Karpas-422 (cell line): ENCODE measurements at places on chromosomes 2 and 18.

- H3K27me3 ChIP-seq: no peaks in the 10 kb centered on the region
- H3K36me3 ChIP-seq: no peaks in the 10 kb centered on the region
- H3K4me3 ChIP-seq: no peak overlapping the region
- H3K4me1 ChIP-seq: peaks cover 6% of the 10 kb centered on the region
Measured at GRCh38 chr2:26938399-26939118, 31.9 kb upstream of the MAPRE3 start.

- H3K4me1 ChIP-seq: no peaks in the 10 kb centered on the region
- no peak for DNase-seq
- no peaks in the 10 kb centered on the region for H3K36me3 ChIP-seq
- H3K27ac ChIP-seq: no peak overlapping the region
- H3K4me3 ChIP-seq: no peak overlapping the region
Measured at GRCh38 chr2:21288299-21288698, 164.5 kb downstream of the TDRD15 start.

DNA sequence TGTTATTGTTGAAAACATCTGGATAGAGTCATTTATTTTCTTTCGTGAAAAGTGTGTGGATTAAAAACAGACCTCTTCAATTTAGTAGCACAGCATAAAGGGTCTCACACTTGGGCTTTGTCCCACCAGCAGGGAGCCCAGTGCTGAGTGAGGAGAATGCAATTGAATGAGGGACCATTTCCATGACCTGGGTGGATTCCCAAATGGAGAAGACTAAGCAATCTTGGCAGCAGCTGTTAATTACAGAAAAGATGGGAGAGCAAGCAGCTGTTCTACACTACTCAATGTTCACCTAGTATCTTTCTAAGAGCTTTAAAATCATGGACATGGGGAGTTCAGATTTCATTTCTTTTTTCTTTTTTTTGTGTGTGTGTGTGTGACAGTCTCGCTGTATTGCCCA, 121.8 kb upstream of the FN1 start:
- peaks cover 43% of the 10 kb centered on the region for H3K4me1 ChIP-seq
- no peak overlapping the region for H3K4me3 ChIP-seq
- 0 out of 2 replicates have a peak, but pooled peaks cover 3% of the 10 kb centered on the region for H3K27me3 ChIP-seq
- H3K36me3 ChIP-seq: no peaks in the 10 kb centered on the region; the same call in 1 of the 2 replicates
- DNase-seq: no peak

DNA sequence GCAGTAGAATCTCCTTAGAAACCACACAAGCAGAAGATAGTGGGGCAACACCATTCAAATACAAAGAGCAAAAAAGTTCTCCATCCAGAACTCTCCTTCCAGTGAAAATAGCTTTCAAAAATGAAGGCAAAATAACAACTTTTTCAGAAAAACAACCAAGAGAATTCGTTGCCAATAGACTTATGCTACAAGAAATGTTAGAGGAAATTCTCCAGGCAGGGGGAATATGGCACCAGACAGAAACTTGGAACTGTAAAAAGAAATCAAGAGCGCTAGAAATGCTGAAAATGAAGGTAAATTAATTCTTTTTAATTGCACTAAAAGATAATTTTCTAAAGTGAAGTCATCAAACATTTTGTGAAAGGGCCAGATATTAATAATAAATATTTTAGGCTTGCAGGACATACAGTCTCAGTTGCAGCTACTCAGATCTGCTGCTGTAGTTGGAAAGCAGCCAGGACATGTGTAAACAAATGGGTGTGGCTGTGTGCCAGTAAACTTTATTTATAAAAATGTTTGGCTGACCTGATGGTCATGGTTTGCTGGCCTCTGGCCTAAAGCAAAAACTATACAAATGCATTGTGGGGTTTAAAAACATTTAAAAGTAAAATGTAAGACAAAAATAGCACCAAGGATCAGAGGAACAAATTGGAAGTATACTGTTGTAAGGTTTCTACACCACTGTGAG, 73.7 kb upstream of the TGFA start:
- no peak for DNase-seq
- H3K4me1 ChIP-seq: no peaks in the 10 kb centered on the region
- H3K27me3 ChIP-seq: no peaks in the 10 kb centered on the region
- H3K36me3 ChIP-seq: no peaks in the 10 kb centered on the region
- no peak overlapping the region for H3K27ac ChIP-seq
- no peak overlapping the region for H3K4me3 ChIP-seq

DNA sequence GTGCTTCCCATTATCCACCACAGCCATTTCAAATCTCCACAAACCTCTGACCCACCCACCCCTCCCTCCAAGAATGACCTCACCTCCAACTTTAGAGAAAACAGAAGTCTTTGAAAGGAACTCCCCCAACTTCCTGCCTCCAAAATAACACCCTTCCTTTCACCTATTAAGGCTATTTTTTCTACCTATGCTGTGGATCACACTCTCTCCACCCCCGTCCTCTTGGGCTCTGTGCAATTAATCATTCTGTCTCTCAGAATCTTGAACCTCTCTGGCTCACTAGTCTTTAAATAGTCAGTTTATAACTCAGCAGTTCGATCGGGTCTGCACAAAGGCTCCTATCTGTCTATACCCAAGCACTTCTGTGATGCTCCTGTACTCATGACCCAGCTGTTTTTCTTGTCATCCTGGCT, 37.3 kb upstream of the XPO1 start:
- no peaks in the 10 kb centered on the region for H3K27me3 ChIP-seq
- no peaks in the 10 kb centered on the region for H3K36me3 ChIP-seq
- no peaks in the 10 kb centered on the region for H3K4me1 ChIP-seq

GRCh38 chr2:133287709-133288108, 280.6 kb downstream of the NCKAP5 start:
- H3K4me1 ChIP-seq: no peaks in the 10 kb centered on the region
- no peak overlapping the region for H3K4me3 ChIP-seq
- no peaks in the 10 kb centered on the region for H3K27me3 ChIP-seq

- H3K27me3 ChIP-seq: no peaks in the 10 kb centered on the region
- H3K4me1 ChIP-seq: peaks cover 11% of the 10 kb centered on the region
- H3K27ac ChIP-seq: no peak overlapping the region
- peaks cover 15% of the 10 kb centered on the region for H3K36me3 ChIP-seq
Measured at GRCh38 chr2:113976277-113976928, 86.5 kb downstream of the ACTR3 start.

DNA sequence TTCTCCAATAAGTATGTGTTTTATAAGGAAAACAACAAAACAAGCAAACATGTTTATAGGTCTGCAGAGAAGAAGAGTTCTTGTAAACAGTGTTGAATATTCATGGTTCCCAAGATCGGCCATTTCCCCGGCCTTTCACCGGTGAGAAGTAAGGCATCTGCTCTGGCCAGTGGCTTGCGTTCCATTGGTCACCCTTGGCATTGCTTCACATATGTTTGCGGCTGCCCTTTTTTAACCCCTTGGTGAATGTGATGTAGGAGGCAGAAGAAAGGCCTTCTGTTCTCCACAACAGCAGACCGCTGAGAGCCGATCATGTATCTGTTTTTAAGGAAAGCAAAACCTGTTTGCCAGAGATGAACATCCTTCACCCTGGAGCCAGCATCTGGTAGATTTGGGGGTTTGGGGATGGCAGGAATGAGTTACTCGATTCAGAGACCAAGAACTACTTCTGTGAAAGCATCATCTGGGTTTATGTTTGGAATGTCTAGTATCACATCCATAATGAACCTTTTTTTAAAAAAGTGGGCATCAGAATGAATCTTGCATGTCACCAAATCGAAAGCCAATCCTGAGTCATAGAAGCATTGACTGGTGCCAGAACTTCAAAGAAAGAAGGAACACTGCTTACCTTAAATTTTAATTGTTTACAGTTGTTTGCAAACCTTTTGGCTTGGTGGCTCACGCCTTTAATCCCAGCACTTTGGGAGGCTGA, 112.3 kb downstream of the AGAP1 start:
- no peak overlapping the region for H3K27ac ChIP-seq
- H3K4me1 ChIP-seq: no peaks in the 10 kb centered on the region
- no peak for DNase-seq
- no peaks in the 10 kb centered on the region for H3K36me3 ChIP-seq

DNA sequence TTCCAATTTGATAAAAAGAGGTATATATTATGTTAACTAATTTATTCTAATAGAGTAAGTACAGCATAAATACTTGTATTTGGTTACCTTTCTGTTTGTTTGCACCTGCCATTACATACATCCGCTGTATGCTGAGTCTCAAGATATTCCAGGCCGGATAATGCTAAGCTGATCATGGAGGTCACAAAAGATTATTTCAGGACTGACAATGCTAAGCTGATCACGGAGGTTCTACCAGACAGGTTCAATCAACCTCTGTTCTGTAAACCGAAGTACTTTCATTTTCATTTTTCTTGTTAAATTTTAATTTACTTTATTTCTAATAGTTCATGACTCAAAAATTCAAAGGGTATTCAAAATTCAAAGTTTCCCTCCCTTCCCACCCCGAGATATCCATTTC, 31.1 kb downstream of the PNO1 start:
- peak overlapping the region; percentile 19; the same call in 1 of the 2 replicates for H3K27ac ChIP-seq
- no peaks in the 10 kb centered on the region for H3K27me3 ChIP-seq
- no peak overlapping the region for H3K4me3 ChIP-seq
- no peak for DNase-seq
- peaks cover 58% of the 10 kb centered on the region for H3K4me1 ChIP-seq

DNA sequence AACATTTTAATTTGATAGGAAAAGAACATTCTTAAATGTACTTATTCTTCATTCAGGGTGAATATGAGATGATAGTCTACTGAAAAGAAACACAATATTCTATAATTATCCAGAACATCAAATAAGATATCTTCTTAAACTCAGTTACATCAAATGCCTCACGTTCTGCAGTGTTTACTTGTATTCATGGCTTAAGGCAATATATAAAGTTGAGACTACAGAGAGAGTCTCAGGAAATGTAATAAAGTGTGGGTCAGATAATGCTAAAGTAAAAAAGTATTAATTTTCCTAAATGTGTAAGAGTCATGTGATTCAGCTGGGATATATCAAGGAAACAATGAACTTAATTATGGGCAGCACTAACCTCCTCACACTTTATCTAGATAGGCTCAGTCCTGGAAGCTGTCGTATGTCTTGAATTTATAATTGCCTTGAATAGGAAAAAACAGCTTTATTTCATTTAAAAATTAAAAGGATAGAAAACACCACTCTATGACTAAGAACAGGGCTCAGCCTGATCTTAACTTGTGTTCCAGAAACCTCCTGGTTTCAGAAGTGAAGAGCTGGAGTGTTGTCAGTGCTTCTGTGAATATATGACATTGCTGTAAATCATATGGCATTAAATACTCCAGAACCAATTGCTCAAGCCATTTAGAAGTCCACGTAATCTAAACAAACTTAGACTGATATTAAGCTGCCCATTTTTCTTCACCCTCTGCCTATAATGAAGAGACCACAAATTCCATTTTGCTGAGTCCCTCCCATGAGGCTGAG, 240.2 kb downstream of the FSIP2 start:
- no peaks in the 10 kb centered on the region for H3K4me1 ChIP-seq
- DNase-seq: no peak
- no peaks in the 10 kb centered on the region for H3K36me3 ChIP-seq
- H3K4me3 ChIP-seq: no peak overlapping the region
- H3K27ac ChIP-seq: no peak overlapping the region

- H3K4me1 ChIP-seq: peaks cover 10% of the 10 kb centered on the region
- no peak for DNase-seq
- H3K27ac ChIP-seq: no peak overlapping the region
Measured at GRCh38 chr2:196291426-196291825, 120.0 kb upstream of the STK17B start.

GRCh38 chr2:199606193-199606780, 148.5 kb upstream of the SATB2 start:
- H3K27me3 ChIP-seq: no peaks in the 10 kb centered on the region
- no peaks in the 10 kb centered on the region for H3K4me1 ChIP-seq
- no peak overlapping the region for H3K27ac ChIP-seq
- H3K36me3 ChIP-seq: no peaks in the 10 kb centered on the region
- no peak overlapping the region for H3K4me3 ChIP-seq

- H3K27me3 ChIP-seq: no peaks in the 10 kb centered on the region
- H3K4me3 ChIP-seq: no peak overlapping the region
- H3K27ac ChIP-seq: no peak overlapping the region
- H3K36me3 ChIP-seq: no peaks in the 10 kb centered on the region
Measured at GRCh38 chr2:188588235-188588634, 296.6 kb downstream of the GULP1 start.

DNA sequence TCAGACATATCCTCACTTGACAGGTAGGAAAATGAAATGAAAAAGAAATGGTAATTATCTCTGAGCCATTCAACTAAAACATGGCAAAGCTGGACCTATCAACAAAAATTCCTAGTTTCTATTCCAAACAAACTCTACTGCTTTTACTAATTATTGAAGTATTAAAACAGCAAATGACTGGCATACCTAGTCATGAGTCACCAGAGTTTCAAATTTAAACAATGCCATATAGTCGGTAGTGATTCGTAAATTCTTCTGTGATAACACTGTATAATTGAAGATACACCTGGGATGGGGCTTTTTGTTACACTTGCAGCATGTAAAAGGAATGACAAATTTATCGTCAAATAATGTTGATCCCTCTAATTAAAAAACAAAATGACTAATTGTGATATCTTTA, 153.1 kb upstream of the THUMPD2 start:
- H3K36me3 ChIP-seq: no peaks in the 10 kb centered on the region
- H3K27ac ChIP-seq: no peak overlapping the region
- H3K27me3 ChIP-seq: no peaks in the 10 kb centered on the region
- DNase-seq: no peak
- no peaks in the 10 kb centered on the region for H3K4me1 ChIP-seq

GRCh38 chr18:43420091-43420490, 142.8 kb upstream of the SYT4 start:
- DNase-seq: no peak
- H3K4me1 ChIP-seq: no peaks in the 10 kb centered on the region
- no peak overlapping the region for H3K27ac ChIP-seq
- H3K27me3 ChIP-seq: no peaks in the 10 kb centered on the region

DNA sequence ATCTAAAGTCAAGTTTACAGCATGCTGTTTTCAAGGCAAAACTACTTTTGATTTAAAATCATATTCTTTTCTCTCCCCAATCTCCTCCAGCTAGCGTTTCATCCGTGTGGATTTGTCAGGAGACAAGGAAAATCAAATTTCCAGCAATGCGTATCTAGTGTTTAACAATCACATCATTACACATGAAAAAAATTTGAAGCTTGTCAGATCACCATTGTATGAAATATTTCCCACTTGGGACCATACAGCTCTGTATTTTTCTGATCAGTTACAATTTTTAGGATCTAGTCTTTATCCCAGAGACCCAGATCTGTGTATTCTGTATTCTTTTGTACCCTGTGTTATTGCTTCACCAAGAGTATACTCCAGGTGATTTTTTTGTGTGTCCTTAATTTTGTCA, 28.6 kb upstream of the CYP1B1 start:
- H3K27me3 ChIP-seq: no peaks in the 10 kb centered on the region
- DNase-seq: no peak
- no peaks in the 10 kb centered on the region for H3K4me1 ChIP-seq
- H3K27ac ChIP-seq: no peak overlapping the region
- H3K4me3 ChIP-seq: no peak overlapping the region
- H3K36me3 ChIP-seq: no peaks in the 10 kb centered on the region

- H3K27ac ChIP-seq: no peak overlapping the region
- no peaks in the 10 kb centered on the region; the same call in 1 of the 2 replicates for H3K27me3 ChIP-seq
- DNase-seq: no peak
- no peaks in the 10 kb centered on the region for H3K4me1 ChIP-seq
- no peak overlapping the region for H3K4me3 ChIP-seq
Measured at GRCh38 chr18:30908381-30908780, 134.2 kb downstream of the DSC3 start.
